ENCODE measurements at places on chromosomes 1 and 21. TPM values are rescaled to one million over a fixed set of nuclear protein-coding genes. Genes with fewer than 3 reads are reported as not detected.
A peak's percentile ranks its signal among the peaks of the same experiment; 100 is the strongest.

Gene KRTAP7-1
- not detected for total RNA-seq

Gene CDK11A
- 30.3 TPM for total RNA-seq

Gene PBXIP1
- 96.4 TPM for total RNA-seq

GRCh38 chr1:50959303-50959912 lies 659 bp downstream of the FAF1 start:
- DNase-seq, result peak; percentile 45

GRCh38 chr1:198664068-198664788 lies 25.4 kb downstream of the PTPRC start:
- DNase-seq, result no peak

- DNase-seq, result no peak
Measured at GRCh38 chr1:202056644-202057334, 46.4 kb downstream of the ELF3 start.

Gene GJA9
- total RNA-seq, result not detected

GRCh38 chr1:155962599-155963211 lies 15.6 kb downstream of the ARHGEF2 start:
- peak; percentile 63 for DNase-seq

Gene ALX3
- total RNA-seq, result not detected

DNA sequence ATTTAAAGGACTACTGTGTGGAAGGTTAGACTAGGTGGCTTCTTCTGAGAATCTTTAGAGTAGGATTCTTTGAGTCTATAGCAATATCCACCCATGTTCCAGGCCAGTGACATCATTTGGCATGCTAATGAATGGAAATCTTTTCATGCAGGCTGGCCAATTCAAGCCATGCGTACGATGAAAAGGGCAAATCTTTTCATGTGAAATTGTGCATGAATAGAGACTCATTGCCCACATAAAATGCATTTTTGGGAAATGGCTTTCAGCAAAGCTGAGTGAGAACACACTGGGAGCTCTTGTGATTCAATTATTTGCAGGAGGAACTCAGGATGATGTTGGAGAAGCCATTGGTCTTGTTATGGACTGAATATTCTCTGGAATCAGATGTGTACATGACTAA lies 324.9 kb upstream of the DAB1 start:
- no peak for DNase-seq

DNA sequence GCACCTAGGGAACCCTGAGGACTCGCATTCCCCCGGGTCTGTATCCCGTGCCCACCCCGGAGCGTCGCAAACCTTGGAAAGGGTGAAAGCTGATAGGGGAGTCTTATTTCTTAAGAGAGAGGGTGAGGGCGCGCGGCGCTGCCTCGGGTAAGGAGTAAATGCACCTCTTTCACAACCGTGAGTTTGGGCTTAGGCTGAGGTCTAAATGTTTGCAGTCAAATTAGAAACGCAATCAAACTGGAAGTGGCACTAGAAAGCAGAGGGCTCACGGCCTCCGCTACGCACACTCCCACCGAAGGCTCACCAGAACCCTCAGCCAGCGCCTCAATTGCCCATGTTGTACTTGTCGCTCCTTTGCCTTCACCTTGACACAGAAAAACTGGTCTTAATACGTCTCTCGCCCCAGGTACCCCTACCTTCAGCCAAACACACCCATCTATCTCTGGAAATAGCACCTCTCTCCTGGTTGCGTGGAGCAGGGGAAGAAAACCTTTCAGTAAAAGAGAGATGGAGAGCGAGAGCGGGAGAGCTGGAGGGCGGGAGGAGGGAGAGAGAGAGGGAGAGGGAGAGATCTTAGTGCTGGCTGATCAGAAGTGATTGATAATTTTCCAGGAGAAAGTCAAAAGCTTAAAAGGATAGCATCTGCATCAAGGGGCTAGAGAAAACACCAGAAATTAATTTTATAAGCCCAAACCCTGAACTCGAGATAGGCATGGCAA lies 1.7 kb upstream of the HLX start:
- DNase-seq, result no peak

Gene LAX1
- not detected for total RNA-seq

DNA sequence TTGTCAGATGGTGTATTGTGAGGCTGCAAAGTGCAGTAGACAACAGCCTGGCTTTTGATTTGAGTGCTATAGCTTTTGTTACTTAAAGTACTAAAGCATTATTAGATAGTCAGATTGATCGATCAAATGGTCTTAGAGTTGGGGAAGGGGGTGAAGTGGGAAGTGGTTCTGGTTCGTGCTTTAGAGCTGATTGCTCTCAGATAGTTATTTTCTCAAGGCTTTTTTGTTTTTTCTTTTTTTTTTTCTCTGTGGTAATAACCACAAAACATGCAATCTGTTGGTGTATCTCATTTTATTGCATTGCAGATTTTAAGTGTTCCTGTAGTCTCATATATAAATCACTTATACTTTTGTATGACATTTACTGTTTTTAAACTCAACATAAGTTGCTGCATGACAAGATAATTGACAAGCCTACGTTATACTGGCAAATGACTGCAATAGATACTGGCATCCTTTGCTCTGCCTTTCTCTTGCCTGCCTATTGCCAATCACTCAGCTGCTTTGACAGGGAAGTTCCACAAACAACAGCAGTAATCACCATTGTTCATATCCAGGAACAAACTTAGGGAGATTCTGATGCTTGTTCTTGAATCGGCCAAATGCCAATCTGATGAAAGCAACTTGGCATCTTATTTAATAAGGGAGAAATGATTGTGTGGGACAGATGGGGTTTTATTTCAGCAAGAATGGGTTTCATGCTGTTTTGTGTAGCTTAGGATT lies 125.0 kb upstream of the B3GALT2 start:
- DNase-seq, result no peak

Gene LCE1B
- total RNA-seq, result not detected

DNA sequence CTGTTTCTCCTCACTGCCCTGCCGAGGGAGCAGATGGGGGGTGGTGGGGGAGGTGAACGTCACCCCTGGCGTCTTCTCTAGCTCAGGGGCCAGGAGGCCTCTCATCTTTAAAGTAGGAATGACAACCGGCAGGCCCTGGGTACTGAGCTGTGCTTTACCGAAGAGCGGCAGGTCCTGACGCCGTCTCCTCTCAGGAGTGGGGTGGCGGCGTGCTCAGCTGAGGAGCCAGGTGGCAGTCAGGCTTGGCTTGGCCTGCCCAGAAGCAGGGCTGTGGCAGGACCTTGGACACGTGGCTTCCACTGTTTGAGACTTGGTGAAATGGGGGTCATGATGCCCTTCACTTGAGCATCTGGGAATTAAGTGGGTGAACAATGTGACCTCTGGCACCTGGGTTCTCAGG lies 3.1 kb downstream of the RER1 start:
- DNase-seq, result no peak

- no peak for DNase-seq
Measured at GRCh38 chr1:99005537-99005942, 879 bp upstream of the PLPPR5 start.

Gene EXTL1
- total RNA-seq, result 39.9 TPM

DNA sequence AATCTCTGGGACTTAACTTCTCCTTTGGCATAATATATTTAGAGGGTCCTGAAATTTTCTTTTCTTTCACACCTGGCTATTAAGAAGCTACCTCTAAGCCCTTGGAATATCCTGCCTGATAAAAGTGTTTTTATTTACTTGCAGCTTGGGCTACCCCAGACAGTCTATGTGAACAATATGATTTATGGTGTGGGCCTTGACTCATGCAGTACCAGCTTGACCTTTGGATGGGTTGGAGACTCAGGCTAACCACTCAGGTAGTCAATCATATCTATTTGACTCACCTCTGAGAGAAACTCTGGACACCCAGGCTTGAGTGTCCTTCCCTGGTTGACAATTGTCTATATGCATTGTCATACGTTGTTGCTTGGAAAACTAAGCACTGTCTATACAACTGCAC lies 13.4 kb upstream of the PGBD2 start:
- DNase-seq, result no peak

GRCh38 chr1:231919239-231919885 lies 292.8 kb downstream of the DISC1 start:
- DNase-seq, result no peak

Gene TSTD1
- 9.5 TPM for total RNA-seq

Gene USH2A
- total RNA-seq, result 0.02 TPM

DNA sequence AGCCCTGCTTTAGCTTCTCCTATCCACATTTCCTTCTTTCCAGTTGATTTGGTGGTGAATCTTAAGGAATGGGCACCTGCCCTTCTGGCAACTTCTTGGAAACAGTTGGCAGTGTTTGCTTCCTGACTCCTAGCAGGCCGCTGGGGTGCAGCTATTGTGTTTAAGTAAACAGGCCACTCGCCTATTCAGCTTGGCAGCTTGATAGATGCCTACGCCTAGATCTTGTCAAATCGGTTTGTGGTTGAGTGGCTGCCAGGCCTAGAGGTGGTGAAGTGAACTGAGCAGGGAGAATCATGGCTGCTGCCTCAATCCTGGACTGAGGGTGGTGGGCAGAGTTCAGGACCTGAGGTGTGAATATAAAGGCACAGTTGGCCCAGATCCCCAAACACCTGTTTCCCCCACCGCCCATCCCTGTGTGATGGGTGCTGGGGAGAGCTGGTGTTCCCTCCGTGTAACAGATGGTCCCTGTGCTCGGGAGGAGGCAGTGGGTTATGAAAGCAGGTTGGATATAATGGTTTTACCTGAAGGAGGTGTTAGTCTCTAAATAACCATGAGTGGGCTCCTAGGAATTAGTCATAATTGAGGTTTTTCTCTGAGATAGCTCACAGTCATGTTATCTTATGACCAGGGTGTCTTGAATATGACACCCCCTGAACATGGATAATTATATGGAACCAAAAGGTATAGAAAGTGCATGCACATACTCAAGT lies 940 bp upstream of the PLA2G2C start:
- DNase-seq, result no peak

GRCh38 chr1:19070197-19070651 lies 113.7 kb upstream of the IFFO2 start:
- no peak for DNase-seq

- DNase-seq, result no peak
Measured at GRCh38 chr1:10623686-10624145, 149.0 kb downstream of the PEX14 start.

Data from astrocyte (in vitro differentiated cells and primary cell).